ENCODE measurements at places on chromosomes 6 and 20.
A peak's percentile ranks its signal among the peaks of the same experiment; 100 is the strongest.

DNA sequence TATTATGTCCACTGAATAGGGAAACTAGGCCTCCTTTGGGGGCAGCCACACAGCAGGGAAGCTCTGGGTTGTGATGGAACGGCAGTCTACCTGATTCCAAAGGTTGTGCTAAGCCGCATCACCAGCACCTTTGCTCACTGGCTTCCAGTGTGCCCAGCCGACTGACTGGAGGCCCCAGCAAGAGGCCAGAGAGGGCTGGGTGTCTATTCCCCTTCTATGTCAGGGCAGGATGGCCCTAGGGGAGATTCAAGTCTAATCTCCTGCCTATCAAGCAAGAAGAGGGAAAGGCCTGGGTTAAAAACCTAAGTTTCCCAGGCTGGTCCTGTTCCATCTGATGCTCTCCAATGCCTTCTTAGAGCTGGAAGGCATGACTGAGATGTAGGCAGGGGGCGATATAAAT lies 53.6 kb downstream of the JPH2 start:
- DNase-seq, result no peak

DNA sequence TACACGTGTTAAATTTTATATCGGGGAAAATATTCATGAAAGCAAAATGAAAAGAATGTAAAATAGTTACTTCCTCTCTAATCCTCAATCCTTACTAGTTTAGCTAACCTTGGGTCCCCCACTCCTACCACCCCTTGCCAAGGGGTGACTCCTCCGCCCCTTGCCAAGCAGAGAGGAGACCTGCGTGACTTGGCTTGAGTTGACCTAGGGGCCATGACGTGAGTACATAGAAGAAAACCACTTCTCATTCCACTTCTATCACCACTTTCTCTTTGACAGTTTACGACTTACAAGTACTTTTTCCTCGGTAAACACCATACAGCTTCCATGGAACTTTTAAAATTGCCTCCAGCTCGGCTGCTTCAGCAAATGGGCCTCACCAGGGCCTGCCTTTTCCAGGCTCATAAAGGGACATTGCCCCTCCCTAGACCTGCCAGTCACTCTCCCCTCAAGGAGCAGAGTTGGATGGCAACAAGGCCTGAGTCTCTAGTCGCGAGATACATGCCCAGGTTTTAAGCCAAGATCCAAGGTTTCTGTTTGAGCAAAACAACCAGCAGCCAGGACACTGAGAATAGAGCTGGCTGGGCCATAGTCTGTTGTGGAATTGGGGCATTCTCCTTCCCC lies 29.9 kb downstream of the SDCBP2 start:
- DNase-seq, result no peak

DNA sequence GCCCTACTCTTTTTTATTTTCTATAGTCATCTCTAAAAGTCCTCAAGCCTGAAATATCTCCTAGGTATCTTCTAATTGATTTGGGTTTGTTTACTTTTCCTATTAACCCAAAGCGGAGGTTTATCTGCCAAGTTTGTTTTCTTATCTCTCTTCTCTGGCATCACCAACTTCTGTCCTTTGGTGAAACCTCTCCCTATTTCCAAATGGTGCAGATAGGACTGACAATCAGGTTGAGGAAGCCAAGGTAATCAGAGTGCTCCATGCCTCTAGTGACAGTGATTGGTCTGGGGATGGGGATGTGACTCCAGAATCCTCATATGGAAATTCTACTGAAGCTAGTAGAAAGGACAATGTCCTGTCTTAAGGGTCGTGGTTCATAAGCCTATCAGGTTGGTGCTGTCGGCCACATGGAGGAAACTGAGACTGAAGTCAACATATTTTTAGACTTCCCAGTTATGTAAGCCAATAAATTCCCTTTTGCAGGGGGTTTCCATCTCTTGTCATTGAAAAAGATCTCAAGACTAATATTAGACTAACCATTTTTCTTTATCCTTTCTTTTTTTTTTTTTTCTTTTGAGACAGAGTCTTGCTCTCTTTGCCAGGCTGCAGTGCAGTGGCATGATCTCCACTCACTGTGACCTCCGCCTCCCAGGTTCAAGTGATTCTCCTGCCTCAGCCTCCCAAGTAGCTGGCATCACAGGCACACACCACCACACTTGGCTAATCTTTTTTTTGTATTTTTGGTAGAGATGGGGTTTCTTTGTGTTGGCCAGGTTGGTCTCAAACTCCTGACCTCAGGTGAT lies 28.0 kb downstream of the KIF6 start:
- no peak for DNase-seq

DNA sequence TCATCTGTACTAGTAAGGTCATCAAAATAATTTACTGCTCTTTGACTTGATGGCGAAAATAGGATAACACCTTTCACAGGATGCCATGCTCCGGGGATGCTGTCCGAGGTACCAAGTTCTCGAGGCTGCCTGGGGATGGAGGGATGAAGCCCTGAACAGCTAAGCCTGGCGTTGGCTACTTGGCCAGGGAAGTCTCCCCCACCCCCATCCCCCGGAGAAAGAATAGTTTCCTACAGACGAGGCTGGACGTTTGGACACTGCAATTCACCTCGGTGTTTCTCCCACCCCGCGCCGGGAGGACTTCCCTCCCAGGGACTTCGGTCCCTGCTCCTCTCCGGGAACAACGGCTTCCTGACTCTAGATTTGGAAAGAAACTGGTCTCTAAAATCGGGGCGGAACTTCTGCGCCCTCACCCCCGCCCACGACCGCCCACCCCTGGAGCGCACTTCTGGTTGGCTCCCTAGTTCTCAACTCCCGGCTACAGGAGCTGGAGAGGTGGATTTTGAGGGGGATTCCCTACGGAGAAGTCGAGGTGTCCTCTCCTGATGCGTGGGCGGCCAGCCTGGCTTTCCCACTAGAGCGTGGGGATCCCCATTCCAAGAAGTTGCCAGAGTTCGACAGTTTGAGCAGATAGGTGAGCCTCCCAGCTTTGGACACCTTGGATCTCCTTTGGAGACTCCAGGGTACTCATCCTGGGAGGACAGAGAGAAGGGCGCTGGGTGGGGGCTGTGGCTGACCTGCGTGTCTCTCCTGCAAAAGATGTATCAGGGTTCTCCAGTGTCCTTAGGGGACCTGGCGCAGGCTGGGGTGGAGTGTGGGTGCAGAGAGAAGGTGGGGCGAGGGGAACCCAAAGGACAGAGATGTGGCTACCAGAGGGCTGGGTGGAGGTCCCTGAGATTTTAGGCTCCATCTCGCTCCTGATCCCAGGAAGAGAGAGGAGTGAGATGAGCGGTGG lies 1.1 kb downstream of the PCSK2 start:
- peak; percentile 36 for DNase-seq

- DNase-seq, result no peak
These were observed 3.2 kb downstream of the BACH2 start for GRCh38 chr6:90293319-90293953.

DNA sequence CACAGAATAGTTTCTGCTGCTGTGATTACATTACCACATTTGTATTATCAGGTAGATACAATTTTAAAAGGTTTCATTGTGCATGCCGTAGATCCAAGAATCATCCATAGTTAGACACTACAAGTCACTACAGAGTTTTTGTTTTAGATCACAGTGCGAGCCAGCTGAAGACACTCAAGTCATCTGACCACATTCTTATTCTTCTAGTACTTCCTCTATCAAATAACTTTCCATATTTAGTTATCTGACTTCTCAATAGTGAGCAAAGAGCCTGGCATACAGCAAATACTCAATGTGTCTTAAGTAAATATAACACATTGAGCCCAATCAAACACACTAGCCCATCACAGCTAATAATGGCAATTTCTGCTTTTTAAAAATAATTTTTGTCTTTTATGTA lies 195.4 kb downstream of the ASCC3 start:
- DNase-seq, result no peak

DNA sequence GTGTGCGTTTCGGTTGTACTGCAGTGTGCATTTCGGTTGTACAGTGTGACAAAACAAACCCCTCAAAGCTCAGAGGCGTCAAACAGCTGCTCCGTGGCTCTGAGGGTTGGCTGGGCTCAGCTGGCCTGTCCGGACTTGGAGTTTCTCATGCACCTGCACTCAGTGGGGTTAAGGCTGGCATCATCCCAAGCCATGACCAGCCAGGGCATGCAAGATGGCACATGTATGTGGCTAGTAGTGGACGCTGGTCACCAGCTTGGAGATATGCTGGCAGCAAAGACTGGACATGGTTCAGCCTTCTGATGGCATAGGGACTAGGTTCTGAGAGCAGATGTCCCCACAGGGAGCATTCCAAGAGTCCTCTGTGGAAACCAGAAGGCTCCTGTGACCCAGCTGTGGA lies 187.2 kb downstream of the CDH4 start:
- no peak for DNase-seq

GRCh38 chr6:25359191-25359861 lies 80.2 kb downstream of the CARMIL1 start:
- DNase-seq, result no peak

DNA sequence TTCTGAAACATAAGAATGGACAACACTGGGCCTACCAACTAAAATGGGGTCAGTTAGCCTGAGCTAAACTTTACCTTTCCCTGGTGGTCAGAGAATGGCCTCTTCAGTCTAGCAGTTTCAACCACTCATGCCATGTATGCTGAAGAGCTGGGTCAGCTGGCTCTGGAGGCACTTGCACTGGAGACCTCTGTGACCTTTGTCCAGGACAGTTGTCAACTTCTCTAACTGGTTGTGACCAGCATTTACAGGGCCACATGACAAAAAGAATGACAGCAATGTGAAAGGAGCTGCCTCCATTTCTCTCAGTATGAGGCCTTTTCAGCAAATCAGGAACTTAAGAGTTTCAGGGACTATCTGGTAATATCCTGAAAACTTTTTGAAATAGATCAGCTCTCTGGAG lies 59.9 kb upstream of the TMEM30A start:
- DNase-seq, result no peak

- peak; percentile 5 for DNase-seq
These were observed 3.7 kb upstream of the ZSCAN23 start for GRCh38 chr6:28446818-28447511.

DNA sequence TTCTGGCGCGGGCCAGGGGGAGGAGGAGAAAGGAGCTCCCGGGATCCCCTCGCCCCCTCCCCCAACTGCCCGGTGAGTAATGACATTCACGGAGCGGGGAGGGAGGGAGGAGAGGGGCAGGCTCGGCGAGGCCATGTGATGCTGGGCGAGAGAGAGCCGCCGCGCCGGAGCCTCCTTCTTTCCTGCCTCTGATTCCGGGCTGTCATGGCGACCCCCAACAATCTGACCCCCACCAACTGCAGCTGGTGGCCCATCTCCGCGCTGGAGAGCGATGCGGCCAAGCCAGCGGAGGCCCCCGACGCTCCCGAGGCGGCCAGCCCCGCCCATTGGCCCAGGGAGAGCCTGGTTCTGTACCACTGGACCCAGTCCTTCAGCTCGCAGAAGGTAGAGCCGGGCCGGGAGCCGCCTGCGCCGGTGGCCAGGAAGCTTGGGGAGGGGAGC lies at the start of gene GDAP1L1:
Gene GDAP1L1 (plus strand): TSS at position 178 of the 441 bp plus-strand sequence. CDS start 27 bp downstream, at position 205.
- DNase-seq, result no peak

DNA sequence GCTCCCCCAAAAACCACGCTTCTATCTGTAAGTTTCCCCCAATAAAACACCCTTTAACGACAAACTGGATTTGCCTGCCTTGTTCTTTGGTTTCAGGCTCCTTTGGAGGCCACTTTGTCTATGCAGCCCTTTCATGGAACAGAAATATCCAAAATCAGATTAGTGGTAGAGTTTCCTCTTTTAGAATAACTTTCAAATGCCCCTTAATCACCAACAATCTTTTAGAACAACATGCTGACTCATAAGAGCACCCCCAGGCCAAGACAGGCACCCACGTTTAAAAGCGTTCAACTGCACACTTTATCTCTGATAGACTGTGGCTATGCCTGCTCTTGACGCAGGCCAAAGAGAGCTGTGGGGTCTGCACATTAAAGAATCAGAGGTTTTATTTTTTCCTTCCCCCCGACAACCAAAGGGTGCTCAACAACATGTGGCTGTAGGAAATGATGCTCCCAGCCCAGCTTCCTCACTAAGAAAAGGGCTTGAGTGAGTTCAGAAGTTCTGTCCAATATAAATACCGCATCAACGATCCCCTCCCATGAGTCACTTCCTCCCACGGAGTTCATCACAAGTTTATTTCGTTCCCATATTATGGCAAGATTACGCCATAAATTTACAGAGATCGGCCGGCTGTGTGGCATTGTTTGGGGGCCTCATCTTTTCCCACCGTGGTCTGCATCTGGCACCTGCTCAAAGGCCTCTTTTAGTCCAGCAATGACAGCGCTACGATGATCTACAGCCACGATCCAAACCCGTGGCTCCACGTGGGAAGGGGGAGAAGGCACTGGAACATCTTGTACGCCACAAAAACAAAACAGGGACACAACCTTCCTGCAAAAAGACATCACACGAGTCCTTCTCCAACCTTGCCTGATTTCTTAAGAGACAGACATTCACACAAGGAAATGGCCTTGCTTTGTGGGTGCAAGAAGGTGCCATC lies 88.8 kb upstream of the NFATC2 start:
- DNase-seq, result peak; percentile 73

GRCh38 chr6:157282284-157282683 lies 41.0 kb downstream of the TMEM242 start:
- no peak for DNase-seq

DNA sequence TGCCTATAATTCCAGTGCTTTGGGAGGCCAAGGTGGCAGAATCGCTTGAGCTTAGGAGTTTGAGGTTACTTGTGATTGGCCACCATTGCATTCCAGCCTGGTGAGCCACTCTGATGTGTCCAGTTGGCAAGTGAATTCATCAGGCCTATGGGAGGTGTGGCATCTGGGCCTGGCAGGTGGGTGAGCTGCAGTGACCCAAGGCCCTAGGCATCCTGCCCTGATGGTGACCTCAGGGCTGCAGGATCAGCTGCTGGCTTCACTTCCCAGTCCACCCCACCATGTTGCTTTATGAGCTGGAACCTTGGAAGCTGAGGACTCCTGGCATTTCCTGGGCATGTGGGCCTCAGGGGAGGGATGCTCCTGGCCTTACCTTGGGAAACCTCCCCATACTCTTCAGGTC lies 20.5 kb downstream of the RSPH9 start:
- no peak for DNase-seq

- no peak for DNase-seq
These were observed 31.4 kb upstream of the GSTA5 start for GRCh38 chr6:52872031-52872430.

DNA sequence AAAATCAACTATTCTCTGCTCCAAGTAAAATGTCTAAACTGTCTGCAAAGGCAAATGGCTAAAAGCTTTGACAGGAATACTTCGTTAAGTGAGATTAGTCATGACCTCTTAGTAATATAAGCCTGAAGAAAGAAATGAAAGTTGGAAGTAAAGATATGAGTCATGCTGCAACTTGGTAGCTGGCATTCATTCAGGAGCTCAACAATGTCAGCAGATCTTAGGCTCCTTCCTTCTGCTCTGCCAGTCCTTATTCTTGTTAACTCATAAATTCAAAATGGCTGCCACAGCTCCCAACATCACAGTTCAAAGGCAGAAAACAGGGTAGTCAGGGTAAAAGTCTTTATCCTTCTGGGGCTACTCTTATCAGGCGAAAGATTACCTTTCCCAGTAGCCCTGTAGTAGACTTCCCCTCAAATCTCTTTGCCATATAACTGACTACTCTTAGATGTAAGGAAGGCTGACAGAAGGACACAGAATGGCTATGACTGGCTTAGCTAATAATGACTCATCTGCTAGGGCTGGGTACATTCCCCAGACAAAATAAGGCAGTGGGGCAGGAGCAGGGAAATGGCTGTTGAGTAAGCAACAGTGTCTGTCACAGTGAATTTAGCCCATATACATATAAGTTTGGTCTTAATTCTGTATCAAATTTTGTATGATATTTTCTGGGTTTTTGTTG lies 24.4 kb upstream of the C6orf62 start:
- no peak for DNase-seq
